ENCODE measurements at places on chromosomes 4 and X.

GRCh38 chrX:11449613-11450012 lies 156.4 kb downstream of the AMELX start:
- no peak for DNase-seq

- no peak for DNase-seq
Observed at GRCh38 chr4:139316733-139317132, 14.5 kb upstream of the NDUFC1 start.

DNA sequence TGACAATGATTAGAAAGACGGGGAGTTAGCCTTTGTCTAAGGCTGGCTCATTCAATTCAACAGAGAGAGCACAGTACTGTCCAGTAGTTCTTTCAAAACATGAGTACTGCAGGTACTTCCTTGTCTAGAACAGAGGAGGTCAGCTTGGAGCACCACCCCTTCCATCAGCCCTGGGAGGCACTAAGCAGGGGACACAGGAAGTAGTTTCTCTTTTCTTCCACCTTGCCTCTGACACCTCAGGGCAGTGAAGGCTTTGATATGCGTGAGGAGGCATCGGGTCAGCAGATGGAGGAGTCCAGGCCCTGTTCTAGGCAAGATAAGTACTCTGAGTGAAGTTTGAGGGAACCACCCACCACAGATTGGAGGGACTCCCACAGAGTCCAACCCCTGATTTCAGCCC lies 33.1 kb downstream of the MAGEB10 start:
- DNase-seq = no peak

GRCh38 chrX:84192006-84192405 lies 4.0 kb upstream of the RPS6KA6 start:
- DNase-seq = no peak

DNA sequence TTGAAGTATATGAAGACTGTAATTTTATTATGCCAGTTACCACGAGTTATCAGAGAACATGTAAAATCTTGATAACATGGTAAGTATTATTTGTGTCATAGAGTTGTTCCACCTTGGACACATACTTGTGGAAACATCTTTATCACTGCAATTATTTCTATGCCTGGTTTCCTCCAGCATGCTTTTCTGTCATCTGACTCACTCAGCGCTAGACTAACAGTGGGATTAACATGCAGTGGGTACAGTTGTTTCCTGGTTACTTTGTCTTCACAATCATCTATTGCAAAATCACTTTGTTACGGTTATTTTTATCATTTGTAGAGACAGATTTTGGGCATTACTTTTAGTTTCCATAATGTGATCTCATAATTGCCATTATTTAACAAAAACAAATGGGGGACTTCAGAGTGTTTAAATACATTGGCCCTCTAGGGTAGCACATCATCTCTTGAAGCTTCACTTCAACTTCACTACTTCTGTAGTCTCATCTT lies at the start of gene STATH:
Gene STATH (plus strand): TSS at position 441 of the 491 bp plus-strand sequence. CDS start 2,472 bp downstream, outside the sequence.
- DNase-seq = no peak

Measured in stimulated activated CD8-positive, alpha-beta memory T cell treated with anti-CD3 and anti-CD28 coated beads, Interleukin-15, amount 100 ng/mL, for 4 hours (primary cell).